ENCODE measurements at places on chromosomes 1 and 21.

- DNase-seq = no peak
Observed at GRCh38 chr1:90370686-90371447, 346.2 kb downstream of the BARHL2 start.

- DNase-seq = no peak
Observed at GRCh38 chr1:107538502-107538901, 397.7 kb downstream of the NTNG1 start.

DNA sequence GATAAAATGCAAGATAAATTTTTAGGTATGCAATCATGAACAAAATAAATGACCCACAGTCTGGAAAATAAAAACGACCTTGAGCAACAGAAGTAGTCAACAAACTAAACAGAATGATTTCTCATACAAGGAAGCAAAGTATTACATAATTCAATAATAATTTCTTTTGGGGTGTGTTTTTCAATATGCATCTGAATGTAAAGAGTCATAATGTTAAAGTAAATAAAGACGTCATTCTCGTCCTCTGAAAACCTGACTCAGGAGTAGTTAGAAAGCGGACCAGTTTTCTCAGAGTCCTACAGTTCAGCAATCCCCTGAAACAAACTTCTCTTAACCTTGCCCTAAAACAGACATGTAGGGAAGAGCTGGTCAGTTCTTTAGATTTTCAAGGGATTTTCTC lies 18.6 kb downstream of the CDC42BPA start:
- DNase-seq = no peak

DNA sequence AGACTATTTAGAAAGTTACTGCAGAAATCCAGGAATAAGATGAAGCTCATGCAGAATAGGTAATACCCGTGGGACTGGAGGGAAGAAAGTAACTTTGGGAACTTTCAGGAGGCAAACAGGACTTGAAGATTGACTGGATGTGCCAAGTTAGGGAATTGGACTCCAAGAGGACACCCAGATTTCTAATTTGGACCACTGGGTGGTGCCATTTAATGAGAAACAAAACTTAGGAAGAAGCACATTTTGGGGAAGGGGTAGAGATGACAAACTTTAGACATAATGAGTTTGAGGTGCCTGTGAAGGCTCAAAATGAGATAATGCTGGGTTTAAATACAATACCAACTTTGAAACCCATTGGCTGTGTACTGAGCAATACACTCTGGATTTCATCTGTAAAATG lies 3.3 kb upstream of the B4GALT3 start:
- no peak for DNase-seq

- DNase-seq = no peak
Observed at GRCh38 chr1:109388884-109389637, 8.7 kb downstream of the SORT1 start.

DNA sequence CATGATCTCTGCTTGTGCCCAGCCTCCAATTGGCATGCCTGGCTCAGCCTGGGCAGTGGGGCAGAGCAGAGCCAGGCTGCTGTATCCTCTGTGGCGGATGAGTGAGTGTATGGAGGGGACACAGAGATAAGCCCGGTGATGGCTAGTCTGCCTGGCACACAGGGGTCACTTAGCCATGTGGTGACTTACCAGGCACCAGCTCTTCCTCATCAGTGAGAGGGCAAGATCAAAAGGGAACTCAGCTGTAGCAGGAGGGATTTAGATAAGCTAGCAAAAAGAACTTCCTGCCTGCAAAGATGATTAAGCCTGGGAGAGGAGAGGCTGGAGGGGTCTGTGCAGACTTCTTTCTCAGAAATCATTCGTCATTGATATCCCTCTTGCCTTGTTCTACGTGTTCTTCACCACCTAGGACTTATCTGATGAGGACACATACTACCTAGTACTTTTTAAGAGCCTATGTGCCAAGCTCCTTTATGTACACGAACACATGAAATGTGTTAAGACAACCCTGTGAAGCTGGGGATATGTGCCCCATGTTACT lies 7.9 kb downstream of the KIF21B start:
- no peak for DNase-seq

GRCh38 chr1:52602856-52603600 lies 857 bp downstream of the GPX7 start:
- peak; percentile 17 for DNase-seq

GRCh38 chr1:180593382-180593781 lies 34.6 kb downstream of the OVAAL start:
- DNase-seq = no peak

- no peak for DNase-seq
Observed at GRCh38 chr1:20223551-20224419, 37.5 kb upstream of the PLA2G2C start.

DNA sequence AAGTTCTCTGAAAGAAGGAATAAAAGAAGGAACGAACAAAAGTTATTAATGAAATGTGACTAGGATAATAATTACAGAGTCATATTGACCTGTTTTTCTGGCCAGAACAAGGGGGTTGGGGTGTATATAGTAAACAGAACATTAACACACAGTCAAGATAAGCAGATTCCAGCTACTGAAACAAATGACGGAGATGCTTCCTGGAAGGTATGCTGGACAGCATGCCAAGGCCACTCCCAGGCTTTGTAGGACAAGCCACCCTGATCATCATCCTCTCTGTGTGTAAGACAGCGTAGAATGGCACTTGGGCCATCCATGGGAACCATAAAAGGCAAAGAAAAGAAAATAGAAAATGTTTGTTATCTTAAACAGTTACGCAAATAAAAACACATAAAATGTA lies 120.7 kb downstream of the TGFBR3 start:
- no peak for DNase-seq

GRCh38 chr1:59225594-59226316 lies 71.1 kb upstream of the FGGY start:
- no peak for DNase-seq

DNA sequence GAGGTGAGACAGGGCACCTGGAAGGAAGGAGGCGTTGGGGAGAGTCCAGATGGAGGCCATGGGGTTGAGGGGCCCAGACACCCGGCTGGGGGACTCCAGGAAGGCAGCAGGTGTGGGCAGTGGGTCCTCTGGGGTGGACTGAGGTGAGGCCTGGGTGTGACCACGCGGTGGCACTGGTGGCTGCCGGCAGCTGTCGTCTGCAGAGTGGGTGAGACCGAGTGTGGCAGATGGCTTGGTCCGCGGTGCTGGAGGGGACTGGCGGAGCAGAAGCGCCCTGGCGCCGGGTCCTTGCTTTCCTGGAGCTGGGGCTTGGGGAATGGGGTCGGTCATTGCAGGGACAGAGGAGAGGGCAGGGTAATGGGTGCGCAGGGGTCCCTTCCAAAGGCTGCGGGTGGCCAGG lies 12.5 kb downstream of the AGRN start:
- no peak for DNase-seq

DNA sequence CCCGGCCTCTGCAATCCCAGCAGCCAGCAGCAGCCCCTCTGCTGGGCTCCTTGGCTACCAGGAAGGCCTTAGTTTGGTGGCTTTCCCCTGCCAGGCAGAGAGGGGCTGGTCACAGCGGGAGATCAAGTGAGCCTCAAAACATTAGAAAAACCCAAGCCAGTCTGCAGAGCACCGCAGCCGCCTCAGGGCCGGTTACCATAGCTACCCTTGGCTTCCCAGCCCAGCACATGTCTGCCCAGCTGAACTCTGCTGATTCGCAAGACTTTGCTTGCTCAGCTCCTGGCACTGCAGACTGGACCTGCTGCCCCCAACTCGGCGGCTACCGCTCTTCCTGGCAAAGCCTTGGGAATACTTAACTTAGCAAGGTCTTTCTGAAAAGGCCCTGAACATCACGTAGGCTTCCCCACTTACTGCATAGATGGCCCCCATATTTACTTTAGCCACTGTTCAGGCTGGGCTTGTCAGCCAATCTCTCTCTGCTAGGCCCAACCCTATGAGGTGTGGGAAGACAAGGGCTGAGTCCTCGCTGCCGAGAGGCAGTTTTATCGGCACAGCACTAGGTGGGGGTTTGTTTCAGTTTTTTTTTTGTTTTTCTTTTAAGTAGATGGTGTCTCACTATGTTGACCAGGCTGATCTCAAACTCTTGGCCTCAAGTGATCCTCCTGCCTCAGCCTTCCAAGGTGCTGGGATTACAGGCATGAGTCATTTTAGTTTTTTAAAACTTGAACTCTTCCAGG lies 28.6 kb upstream of the PLEKHG5 start:
- DNase-seq = no peak

- no peak for DNase-seq
Observed at GRCh38 chr1:50861772-50862171, 98.3 kb downstream of the FAF1 start.

GRCh38 chr1:11526071-11526895 lies 47.3 kb downstream of the DISP3 start:
- DNase-seq = no peak

DNA sequence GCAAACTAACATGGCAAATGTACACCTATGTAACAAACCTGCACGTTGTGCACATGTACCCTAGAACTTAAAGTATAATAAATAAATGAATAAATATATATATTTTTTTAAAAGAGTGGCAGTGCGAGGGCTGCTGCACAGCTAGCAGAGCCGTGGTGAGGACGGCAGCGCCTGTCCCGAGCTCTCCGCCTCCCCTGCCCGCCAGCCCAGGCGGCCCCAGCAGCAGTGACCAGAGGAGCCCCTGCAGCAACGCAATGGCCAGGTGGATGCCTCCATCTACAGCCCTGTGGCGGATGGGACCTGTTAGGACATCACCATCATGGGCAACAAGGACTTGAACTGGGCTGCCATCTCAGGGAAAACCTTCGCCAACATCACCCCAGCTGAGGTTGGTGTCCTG lies 351.9 kb downstream of the FAM72C start:
- DNase-seq = no peak

DNA sequence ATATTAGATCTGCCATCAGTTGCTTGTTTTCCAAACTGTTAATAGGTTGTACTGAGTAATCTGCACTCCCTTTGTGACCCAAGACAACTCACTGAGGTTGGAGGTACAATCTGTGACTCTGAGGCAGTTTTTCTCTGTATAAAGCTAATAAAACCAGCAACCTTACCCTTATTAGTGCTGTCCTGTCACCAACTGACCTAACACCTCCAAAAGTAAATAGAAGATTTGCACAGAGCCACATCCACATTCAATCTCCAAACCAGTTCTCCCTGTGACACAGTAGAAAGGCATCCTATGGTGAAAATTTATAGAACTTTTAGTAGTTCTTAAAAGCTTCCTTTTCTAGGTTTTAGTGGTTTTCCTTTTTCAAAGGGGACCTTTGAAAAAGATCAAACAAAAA lies 140.4 kb upstream of the ADGRL2 start:
- DNase-seq = no peak

DNA sequence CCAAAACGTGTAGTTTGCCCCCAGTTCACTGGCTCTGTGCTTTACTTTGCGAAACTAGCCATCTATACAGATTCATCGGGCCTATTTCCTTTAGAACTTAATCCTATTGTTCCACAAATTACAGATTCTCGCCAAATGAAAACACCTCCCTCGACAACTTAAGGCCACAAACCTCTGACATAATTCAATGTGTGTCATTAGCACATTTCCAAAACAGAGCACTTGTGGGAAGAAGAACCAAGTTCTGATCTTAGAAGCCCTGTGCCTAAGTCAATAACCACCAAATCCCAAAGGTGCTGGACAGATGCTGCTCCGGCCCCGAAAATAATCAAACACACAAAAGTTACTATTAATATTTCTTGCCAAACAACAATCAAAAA lies 93.9 kb downstream of the SLC45A1 start:
- DNase-seq = no peak

DNA sequence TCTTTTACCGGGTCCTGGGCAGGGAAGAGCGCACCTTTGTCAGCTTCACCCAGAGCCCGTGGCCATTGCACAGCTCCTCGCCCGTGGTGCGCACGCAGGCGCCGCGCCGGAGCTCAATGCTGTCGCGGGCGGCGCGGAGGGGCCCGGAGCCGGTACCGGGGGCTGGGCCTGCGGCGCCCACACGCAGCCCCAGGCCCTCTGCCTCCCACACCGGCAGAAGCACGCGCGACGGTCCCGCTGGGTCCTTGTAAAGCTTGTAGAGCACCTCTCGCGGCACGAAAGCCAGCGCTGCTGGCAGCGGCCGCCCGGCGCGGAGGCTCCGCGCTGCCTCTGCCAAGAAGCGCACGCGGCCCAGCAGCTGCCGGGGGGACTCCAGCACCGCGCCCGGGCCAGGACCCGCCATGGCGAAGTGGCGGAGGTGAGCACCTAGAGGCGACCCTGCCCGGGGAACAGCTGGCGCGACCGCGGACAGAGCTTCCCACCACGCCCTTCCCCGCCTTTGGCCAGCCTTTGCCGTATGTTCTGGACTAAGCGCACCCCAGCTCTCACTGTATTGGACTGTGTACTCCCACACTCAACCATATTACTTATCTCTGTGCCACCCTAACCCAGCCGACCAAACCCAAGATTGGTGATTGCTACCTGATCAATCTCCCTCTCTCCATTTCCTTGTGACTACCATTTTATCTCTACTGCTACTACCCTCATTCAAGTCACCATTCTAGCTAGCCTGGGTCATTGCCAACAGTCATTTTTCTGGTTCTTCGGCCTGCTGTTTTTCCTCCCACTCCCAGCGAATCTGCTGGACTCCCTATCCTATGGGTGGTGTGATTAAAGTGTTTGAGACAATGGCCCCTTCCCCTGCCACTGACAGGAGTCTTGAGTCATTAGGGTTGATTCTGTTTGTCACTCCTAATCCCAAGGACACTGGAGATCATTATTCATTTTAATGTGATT lies at the start of gene HECTD3:
TSS of gene HECTD3 (minus strand) at position 470 of the 957 bp plus-strand sequence. CDS start at position 403, 67 bp downstream.
- peak; percentile 35 for DNase-seq

GRCh38 chr1:33420870-33421775 lies 9.8 kb downstream of the PHC2 start:
- no peak for DNase-seq

- DNase-seq = no peak
Observed at GRCh38 chr1:155960081-155960745, 18.1 kb downstream of the ARHGEF2 start.

DNA sequence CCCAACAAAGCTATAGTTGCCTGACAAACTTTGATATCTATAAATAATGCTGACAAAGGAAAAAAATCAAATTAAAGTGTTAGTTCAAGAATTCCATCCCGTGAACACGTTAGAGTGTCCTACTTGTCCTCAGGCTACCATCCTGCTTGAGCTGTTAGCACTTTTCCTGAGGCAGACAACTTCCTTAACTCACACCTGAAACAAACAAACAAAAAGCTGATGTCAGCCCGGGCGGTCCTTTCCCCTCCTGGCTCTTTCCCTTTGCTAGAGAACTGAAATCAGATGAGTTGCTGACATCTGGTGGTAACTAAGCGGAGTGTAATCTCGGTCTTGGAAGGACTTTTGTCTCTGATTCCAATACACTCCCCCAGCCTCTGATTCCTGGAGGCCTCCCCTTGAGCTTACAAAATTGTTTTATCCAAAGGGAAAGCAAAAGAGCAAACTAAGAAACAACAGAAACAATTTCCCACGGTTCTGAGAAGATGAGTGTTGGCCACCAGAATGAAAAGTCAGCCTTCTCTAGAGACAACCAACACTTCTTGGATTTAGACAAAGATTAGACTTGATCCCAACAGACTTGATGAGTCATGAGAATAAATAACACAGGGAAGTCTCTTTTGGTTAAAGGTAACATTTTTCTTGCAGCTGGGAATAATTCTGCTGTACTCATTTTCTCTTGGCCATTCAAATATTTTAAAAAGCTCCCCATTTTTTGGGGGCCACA lies 135.4 kb downstream of the PROX1 start:
- DNase-seq = no peak

- DNase-seq = no peak
Observed at GRCh38 chr1:95364546-95364945, 130.5 kb downstream of the RWDD3 start.

- no peak for DNase-seq
Observed at GRCh38 chr1:76266762-76267161, 192.2 kb downstream of the ST6GALNAC3 start.

Data from activated CD4-positive, alpha-beta T cell treated with anti-CD3 and anti-CD28 coated beads for 24 hours (primary cell).